A549 treated with CORT108297 at 1 μM for 4 hours (cell line): ENCODE measurements at places on chromosomes 7 and 10. TPM values are rescaled to one million over a fixed set of nuclear protein-coding genes. Genes with fewer than 3 reads are reported as not detected.

ZNF37A gene
- 4.5 to 7.4 TPM (median 6.3 TPM) in 5 replicates for total RNA-seq

RAMP3 gene
- total RNA-seq = not detected in 5 replicates

OR2A42 gene
- not detected in 5 replicates for total RNA-seq

RSPH10B2 gene
- 0.04 to 0.10 TPM (median 0.07 TPM) in 5 replicates for total RNA-seq
